Coronary artery (tissue), 2 donors: ENCODE measurements at places on chromosomes 3 and 15.

GRCh38 chr15:90981681-90982080 is 12.7 kb downstream of the PRC1 start:
- DNase-seq, result no peak

DNA sequence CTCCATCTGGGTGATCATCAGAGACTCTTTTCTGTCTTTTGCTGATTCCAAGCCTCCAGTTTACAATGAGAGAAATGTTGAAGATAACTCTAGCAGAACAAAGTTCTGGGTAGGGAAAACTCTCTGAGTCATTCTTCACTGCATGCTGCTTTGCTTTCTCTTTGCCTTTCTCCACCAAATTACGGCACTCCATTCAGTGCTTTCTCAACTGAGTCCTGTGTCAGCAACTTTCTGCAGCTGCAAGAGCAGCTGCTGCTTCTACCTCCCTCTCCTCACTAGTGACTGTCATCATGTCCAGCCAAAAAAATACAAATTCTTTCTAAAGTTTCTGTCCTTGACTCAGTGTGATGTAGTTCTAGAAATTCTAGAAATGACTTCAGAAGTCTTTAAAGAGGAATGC is 953.8 kb downstream of the IGSF11 start:
- no peak for DNase-seq

- DNase-seq, result no peak
Observed at GRCh38 chr3:82294609-82295008, 533.2 kb upstream of the GBE1 start.

- DNase-seq, result no peak
Observed at GRCh38 chr3:156579427-156579851, 24.5 kb upstream of the SSR3 start.

DNA sequence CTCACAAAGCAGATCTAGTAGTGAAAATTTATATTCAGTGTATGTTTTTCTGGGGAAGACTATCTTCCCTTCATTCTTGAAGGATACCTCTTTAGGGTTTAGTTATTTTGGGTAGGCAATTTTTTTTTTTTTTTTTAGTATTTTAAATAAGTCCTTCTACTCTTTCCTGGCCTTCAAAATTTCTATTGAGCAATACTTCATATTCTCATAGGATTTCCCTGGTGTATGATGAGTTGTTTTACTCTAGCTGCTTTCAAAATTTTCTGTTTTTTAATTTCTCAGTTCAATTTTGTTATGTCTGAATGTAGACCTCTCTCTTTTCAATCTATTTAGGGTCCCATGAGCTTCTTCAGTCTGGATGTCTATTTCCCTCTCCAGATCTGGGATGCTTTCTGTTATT is 74.3 kb upstream of the PLSCR4 start:
- DNase-seq, result no peak

- no peak for DNase-seq
Observed at GRCh38 chr3:121834157-121834670, 646 bp downstream of the IQCB1 start.

- DNase-seq, result no peak
Observed at GRCh38 chr3:186526256-186526606, 17.9 kb downstream of the CRYGS start.

GRCh38 chr3:138418601-138419206 is 15.7 kb upstream of the ESYT3 start:
- DNase-seq, result no peak

GRCh38 chr3:29384640-29385039 is 103.8 kb downstream of the RBMS3 start:
- no peak for DNase-seq

GRCh38 chr3:115113367-115113766 is 33.7 kb downstream of the ZBTB20 start:
- no peak for DNase-seq

DNA sequence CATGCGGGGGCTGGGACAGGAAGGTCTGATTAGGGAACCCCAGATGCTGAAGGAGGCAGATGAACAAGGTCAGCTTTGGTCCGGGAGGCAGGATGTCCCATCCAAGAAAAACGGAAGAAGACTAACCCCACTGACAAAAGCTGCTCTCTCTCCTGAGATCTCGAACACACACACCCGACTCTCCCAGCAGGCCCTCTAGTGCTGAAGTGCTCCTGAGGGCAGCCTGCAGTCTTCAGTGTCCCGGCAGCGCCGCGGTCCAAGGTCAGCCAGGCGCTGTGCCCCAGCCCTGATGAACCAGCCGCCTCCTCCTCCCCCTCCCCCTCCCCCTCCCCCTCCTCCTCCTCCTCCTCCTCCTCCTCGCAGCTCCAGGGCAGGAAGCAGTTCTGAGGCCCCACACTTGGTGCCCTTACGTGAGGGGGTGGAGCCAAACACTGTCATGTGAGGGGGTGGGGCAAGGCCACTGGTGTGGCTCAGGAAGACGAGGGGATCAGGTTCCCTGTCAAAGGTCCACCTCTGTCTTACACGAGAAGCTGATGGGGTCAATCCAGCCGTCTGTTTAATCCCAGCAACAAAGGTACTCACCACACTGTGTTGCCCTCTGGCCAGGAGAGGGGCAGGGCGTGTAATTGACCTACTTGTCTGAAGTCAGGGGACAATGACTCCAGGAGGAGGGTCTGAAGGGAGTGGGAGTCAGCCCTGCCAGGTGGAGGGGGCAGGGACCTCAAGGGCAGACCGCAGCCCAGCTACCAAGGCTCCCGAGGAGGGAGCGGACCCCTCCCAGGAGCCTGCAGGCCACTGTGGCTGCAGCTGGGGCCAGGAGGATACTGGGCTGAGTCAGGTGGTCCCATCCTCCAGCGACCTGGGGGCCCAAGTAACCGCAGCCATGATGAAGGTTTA is 34.3 kb downstream of the PRR23E start:
- DNase-seq, result no peak

DNA sequence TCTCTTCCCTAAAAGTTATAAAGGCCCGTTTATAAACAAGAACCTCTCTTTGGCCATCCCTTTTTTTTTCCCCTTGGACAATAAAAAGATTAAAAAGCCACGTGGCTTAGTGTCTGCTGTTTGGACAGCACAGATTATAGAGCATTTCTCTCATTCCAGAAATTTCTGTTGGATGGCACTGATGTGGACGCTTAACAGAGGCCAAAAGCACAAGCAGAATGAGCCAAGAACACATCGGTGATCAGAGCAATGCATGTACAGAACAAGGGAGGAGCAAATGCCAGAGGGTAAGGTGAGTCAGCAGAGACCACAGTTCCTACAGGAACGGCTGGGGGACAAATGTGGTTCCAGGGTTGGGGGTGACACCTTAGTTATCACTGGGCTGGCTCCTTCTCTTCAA is 30.3 kb upstream of the CTNNB1 start:
- DNase-seq, result no peak

DNA sequence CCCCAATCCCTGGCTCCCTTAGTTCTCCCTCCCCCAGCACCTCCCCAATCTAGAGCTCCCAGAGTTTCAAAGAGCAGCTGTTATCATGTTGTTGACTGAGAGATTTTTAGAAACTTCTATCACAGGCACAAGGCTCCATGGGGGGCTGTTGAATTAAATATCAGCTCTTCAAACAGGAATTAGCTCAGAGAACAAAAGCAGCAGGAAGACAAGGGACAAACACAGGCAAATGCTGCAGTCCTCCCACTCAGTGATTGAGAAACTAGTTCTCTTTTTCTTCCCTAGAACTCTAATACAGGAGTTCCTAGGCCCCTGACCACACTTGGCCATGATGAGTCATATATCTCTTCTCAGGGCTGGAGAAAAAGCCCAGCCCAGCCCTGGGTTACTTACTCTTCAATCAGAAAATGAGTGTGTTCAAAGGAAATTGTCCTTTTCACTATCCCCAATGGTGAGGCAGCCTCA is 262.1 kb downstream of the IGSF11 start:
- no peak for DNase-seq
